Osteoblast (primary cell): ENCODE measurements at places on chromosomes 12 and 14. TPM values are rescaled to one million over a fixed set of nuclear protein-coding genes. Genes with fewer than 3 reads are reported as not detected.

DNA sequence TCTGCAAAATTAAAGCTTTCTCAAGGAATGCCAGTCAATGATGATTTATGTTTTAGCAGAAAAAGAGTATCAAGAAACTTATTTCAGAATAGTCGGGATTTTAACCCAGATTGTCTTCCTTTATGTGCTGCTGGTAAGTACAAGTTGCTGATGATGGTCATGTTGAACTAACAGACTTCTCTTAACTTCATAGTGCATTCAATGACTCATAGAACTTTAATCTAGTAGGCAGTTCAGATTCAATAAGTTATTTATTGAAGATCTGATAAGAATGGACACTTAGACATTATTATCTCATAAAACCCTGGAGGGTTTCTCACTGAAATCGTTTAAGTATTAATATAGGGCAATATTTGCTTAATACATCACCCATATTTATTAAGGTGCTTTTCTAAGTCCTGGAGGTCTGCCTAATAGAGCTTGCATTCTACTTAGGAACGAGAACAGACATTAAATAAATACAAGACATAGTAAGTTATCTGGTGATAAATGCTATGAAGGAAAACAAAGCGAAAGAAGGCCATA, 33.8 kb downstream of the TOGARAM1 start:
- no peak for DNase-seq
- H3K4me3 ChIP-seq: no peak overlapping the region
- H3K27ac ChIP-seq: no peak overlapping the region
- no peaks in the 10 kb centered on the region for H3K36me3 ChIP-seq

DNA sequence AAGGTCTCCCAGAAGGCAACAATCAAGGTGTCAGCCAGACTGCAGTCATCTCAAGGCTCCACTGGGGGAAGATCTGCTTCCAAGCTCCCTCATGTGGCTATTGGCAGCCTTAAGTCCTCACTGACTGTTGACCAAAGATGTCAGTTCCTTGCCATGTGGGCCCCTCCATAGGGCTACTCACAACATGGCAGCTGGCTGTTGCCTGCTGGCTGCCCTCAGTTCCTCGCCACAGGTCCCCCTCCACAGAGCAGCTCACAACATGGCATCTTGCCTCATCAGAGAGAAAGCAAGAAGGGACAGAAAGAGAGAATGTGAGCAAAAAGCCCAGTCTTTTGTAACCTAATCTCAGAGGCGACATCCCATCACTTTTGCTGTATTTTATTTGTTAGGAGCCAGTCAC, 34.4 kb upstream of the EGLN3 start:
- H3K27ac ChIP-seq: no peak overlapping the region
- H3K4me1 ChIP-seq: no peaks in the 10 kb centered on the region
- H3K36me3 ChIP-seq: no peaks in the 10 kb centered on the region
- H3K27me3 ChIP-seq: no peaks in the 10 kb centered on the region
- no peak overlapping the region for H3K4me3 ChIP-seq
- DNase-seq: no peak

- no peak within 1 kb of the TSS for H3K27ac ChIP-seq
- peak within 1 kb of the TSS; percentile 48 for H3K4me3 ChIP-seq
- H3K27me3 ChIP-seq: peaks cover 81% of the 10 kb centered on the region
- no peaks in the 10 kb centered on the region for H3K36me3 ChIP-seq
These were observed at the start of gene SPTB for GRCh38 chr14:64879635-64880220. Gene SPTB, minus strand, starts transcription at chr14:64879907. Its CDS starts 56,813 bp downstream, at chr14:64823094.

DNA sequence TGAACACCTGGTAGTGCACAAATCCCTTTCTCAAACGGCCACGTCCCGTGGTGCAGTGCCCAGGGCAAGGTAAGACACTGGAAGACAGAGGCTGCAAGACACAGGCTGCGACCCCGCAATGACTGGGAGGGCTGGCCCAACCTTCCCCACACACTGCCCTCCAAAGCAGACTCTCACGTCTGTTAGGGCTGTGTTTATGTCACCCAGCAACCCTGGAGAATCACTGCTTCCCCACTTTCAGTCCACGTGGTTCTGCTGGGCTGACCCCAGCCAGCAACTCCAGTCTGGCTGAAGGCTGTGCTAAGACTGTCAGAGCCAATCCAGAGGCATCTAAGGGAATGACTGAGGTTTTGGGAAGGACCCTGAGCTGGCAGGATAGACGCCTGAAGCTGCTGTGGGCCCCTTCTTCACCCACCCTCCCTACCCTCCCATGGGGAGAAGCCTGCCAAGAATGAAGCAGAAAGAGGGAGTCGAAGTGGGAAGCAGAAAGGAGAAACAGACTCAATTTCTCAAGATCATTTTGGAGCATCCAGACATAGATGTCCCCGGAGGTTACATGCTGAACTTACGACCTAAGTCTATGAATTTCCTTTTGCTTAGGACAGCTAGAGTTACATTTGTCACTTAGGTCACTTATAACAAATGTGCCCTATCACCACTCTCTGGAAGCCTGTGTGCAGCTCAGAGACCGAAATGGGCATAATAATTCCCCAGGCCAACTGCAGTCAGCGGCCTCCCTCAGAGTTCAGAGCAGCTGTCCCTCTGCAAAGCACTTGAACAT, 11.7 kb downstream of the KDM2B start:
- H3K27ac ChIP-seq: no peak overlapping the region
- H3K36me3 ChIP-seq: peaks cover 8% of the 10 kb centered on the region
- DNase-seq: peak; percentile 70
- H3K27me3 ChIP-seq: no peaks in the 10 kb centered on the region

GRCh38 chr12:40198601-40199000, 26.2 kb upstream of the LRRK2 start:
- H3K4me1 ChIP-seq: no peaks in the 10 kb centered on the region
- no peaks in the 10 kb centered on the region for H3K36me3 ChIP-seq
- no peak overlapping the region for H3K27ac ChIP-seq
- no peak for DNase-seq
- no peak overlapping the region for H3K4me3 ChIP-seq
- no peaks in the 10 kb centered on the region for H3K27me3 ChIP-seq

DNA sequence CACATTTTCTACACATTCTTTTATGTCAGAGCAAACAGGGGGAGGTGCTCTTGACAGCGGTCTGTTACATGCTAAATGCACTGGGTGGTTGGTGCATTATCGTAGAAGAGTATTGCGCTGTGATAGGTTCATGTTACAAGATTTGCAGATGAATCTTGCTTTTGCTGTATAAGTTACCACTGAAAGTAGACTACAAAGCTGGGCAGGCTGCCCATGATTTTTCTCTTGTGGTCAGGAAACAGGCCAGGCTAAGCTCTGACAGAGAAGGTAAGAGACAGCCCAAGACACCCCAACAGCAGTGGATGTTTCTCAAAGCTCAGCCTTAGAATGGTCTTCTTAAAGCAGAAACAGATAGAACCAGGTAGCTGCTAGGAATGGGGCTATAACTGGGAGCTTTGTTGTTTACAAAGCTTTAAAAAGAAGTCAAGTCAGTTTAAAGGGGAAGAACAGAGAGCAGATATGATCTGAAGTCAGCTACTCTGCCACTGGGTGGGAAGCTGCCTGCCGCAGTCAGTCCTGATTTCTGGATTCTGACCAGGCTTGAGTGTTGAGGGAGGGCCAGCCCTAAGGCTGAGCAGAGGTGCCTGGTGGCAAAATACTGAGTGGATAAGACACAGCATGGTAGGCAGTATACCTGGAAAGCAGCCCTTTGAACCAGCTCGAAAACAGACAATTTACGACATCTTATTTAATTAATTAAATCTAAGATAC, 9.4 kb downstream of the KCNA1 start:
- no peaks in the 10 kb centered on the region for H3K4me1 ChIP-seq
- no peaks in the 10 kb centered on the region for H3K27me3 ChIP-seq
- DNase-seq: no peak
- H3K36me3 ChIP-seq: no peaks in the 10 kb centered on the region

DNA sequence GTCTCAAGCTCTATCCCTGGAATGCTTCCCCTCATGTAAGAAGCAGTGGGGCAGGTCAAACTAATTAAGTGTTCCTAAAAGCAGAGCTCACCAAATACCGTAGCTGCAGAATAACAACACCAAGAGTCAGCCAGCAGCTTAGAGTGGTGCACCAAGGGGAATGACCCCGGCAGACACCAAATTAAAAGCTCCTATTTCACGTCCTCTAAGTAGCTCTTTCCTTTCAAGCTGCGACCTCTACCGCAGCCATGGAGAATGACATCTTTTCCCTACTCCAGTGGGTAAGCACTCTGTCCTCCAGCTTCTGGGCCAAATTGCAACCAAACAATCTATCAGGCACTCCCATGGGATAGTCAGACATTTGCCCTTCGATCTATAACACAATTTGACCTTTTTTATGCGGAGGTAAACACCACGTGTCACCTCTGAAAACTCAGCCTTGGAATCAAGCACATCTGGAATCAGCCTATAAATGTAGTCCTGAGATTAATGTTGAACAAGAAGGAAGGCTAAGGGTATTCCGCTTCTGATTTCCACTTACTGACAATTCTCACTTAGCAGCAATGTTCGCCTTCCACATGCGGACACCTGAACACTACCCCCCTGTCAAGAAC, 67.6 kb upstream of the CDKN3 start:
- no peaks in the 10 kb centered on the region for H3K36me3 ChIP-seq
- H3K4me1 ChIP-seq: peaks cover 3% of the 10 kb centered on the region
- DNase-seq: no peak
- no peak overlapping the region for H3K4me3 ChIP-seq

- no peak overlapping the region for H3K27ac ChIP-seq
- H3K36me3 ChIP-seq: no peaks in the 10 kb centered on the region
- H3K4me3 ChIP-seq: no peak overlapping the region
- no peaks in the 10 kb centered on the region for H3K27me3 ChIP-seq
- no peaks in the 10 kb centered on the region for H3K4me1 ChIP-seq
These were observed 48.4 kb upstream of the TMTC2 start for GRCh38 chr12:82638324-82638723.

GRCh38 chr12:13177373-13177772, 19.2 kb upstream of the EMP1 start:
- H3K36me3 ChIP-seq: no peaks in the 10 kb centered on the region
- no peaks in the 10 kb centered on the region for H3K27me3 ChIP-seq
- H3K4me3 ChIP-seq: no peak overlapping the region
- H3K4me1 ChIP-seq: peaks cover 58% of the 10 kb centered on the region
- DNase-seq: no peak

GRCh38 chr14:20613094-20614037, 22.2 kb upstream of the RNASE12 start:
- DNase-seq: peak; percentile 87
- H3K27ac ChIP-seq: peak overlapping the region; percentile 68
- H3K4me3 ChIP-seq: peak overlapping the region; percentile 78
- H3K27me3 ChIP-seq: peaks cover 2% of the 10 kb centered on the region
- H3K4me1 ChIP-seq: peaks cover 10% of the 10 kb centered on the region

GRCh38 chr12:79643821-79644220, 46.9 kb downstream of the PAWR start:
- peaks cover 10% of the 10 kb centered on the region for H3K4me1 ChIP-seq
- no peaks in the 10 kb centered on the region for H3K36me3 ChIP-seq
- no peak for DNase-seq
- H3K27me3 ChIP-seq: no peaks in the 10 kb centered on the region

DNA sequence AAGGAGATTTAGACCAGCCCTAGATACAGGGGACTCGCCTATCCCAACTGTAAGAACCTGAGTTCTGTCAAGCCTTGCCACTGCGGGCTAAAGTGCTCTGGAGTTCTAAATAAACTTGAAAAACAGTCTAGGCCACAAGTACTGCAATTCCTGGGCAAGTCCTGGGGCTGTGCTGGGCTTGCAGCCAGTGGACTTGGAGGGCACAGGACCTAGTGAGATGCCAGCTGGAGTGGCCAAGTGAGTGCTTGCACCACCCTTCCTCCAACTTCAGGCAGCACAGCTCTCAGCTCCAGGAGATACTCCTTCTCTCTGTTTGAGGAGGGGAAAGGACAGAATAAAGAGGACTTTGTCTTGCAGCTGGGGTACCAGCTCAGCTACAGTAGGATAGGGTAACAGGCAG, 307.6 kb upstream of the FBXO33 start:
- no peak for DNase-seq
- no peaks in the 10 kb centered on the region for H3K27me3 ChIP-seq
- H3K4me3 ChIP-seq: no peak overlapping the region

- H3K27me3 ChIP-seq: no peaks in the 10 kb centered on the region
- no peaks in the 10 kb centered on the region for H3K4me1 ChIP-seq
- DNase-seq: no peak
- no peaks in the 10 kb centered on the region for H3K36me3 ChIP-seq
- no peak overlapping the region for H3K27ac ChIP-seq
- H3K4me3 ChIP-seq: no peak overlapping the region
These were observed 21.7 kb downstream of the GALNT16 start for GRCh38 chr14:69281450-69282169.

GRCh38 chr12:92778525-92778924, 75.7 kb downstream of the PLEKHG7 start:
- no peak for DNase-seq
- H3K36me3 ChIP-seq: peaks cover 35% of the 10 kb centered on the region
- H3K4me3 ChIP-seq: no peak overlapping the region
- H3K4me1 ChIP-seq: no peaks in the 10 kb centered on the region
- H3K27ac ChIP-seq: no peak overlapping the region

DNA sequence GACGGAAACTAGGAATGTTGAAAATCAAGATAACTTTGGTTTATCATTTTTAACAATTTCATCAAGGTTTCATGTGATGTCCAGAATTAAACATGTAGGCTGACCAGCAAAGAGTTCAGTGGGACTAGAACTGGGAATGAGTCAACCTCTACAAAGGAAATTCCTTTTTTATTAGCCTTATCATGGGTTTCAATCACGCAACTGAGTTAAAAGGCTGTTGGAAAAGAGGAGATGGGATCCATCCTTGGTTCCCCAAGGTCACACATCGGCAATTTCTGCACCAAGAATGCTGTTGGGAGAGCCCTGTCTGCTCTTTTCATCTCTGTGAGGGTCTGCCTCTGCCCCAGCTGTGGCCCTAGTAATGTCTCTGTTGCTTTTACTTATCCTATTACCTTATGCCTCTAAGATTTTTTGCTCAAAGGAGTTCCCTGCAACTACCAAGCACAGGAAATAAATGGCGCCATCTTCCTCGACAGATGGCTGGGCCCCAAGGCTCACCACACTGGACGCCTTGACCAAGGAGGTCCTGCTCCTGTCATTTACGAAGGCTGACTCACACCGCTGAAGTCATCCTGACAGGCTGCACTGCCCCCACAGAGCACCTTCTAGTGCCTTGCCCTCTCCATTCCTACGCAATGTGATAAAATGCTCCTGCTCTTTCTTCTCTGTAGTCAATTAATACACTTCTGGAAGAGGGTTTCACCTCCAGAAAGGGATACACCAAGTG, 367.4 kb downstream of the GXYLT1 start:
- H3K27ac ChIP-seq: no peak overlapping the region
- DNase-seq: no peak
- no peaks in the 10 kb centered on the region for H3K4me1 ChIP-seq
- H3K27me3 ChIP-seq: no peaks in the 10 kb centered on the region
- H3K36me3 ChIP-seq: no peaks in the 10 kb centered on the region

DNA sequence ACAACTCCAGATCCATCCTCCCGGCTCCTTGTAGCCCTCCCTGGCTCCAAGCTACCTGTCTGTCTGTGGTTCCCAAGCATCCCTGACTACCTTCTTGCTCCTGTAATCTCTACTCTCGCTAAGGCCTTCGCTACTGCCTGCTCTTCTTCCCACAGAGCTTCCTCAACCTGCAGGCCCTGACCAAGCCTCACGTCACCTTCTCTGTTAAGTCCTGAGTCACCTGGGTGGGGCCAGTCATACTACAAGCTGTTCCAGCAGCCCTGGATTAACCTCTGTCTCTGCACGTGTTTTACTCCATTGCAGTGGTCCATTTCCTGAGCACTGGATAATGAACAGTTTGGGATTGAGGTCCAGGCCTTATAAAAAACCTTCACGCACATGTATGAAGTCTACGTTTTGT, 770.7 kb downstream of the BCL11B start:
- H3K27me3 ChIP-seq: no peaks in the 10 kb centered on the region
- no peak overlapping the region for H3K27ac ChIP-seq
- no peaks in the 10 kb centered on the region for H3K36me3 ChIP-seq
- no peak overlapping the region for H3K4me3 ChIP-seq

Gene ARG2
- 11.2 and 13.3 TPM in 2 replicates for total RNA-seq

Gene NELL2
- total RNA-seq: not detected in 2 replicates

Gene OTOGL
- total RNA-seq: 0.36 and 0.59 TPM in 2 replicates

Gene ARHGAP9
- 0.29 and 0.36 TPM in 2 replicates for total RNA-seq

Gene C14orf39
- total RNA-seq: 0.29 and 0.72 TPM in 2 replicates
